ENCODE measurements at places on chromosomes 7 and 10.

DNA sequence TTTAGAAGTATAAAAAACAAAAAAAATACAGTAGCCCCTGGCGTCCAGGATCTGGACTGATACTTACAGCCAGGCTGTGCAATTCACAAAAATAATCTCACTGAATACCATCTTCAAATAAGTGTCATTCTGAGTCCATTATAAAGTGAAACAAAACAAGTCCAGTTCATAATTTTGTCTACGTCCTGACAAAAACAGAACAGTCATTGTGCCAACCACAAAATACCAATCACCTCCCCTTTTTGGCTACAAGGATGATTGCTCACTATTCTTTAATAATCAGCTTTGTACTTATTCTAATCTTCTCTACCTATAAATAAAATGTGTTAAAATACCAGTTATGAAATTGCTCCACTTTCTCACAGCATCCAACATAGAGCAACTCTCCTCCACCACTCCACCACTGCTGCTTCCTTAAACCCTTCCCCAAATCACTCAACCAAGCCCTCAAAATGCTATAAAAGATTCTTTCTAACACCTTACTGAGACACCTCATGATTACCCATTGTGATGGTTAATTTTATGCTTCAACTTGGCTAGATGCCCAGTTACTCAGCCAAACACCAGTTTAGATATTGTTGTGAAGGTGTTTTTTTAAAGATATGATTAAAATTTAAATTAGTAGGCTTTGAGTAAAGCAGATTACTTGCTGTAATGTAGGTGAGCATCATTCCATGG is 479.8 kb upstream of the SEMA3A start:
- DNase-seq: no peak

- DNase-seq: no peak
Measured at GRCh38 chr10:14160299-14160698, 170.4 kb downstream of the FRMD4A start.

- DNase-seq: no peak
Measured at GRCh38 chr10:68957654-68958053, 1.7 kb downstream of the DDX21 start.

GRCh38 chr7:83366629-83367028 is 203.9 kb upstream of the PCLO start:
- no peak for DNase-seq

DNA sequence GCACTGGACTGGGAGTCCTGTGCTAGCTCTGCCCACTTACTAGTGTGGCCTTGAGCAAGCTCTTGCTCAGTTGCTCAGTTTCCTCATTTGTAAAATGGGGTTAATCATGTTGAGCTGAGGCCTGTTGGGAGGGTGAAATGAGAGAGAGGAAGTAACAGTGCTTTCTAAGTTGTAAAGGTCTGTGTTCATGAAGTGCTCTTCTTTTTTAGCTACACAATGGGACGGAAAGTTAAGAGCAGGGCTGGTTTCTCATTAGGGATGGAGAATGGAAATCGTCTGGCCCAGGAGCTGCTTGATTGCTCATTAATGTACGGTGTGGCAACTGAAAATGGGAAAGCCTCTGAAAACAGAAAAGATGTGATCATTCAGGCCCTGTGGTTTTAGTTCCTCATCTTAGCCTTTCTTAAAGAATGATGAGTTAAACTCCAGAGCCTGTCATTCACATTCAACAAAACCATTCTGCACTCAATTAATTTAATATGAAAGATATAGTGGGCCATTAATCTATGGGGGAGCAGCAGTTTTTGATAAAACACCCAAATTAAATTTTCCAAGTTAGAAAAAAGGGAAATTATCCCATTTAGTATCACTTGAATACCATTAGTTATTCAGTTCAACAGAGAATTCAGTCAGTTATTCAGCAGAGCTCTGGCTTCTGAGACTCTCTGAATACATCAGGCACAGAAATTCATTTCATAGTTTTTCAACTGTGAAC is 60.5 kb downstream of the SH2D4B start:
- no peak for DNase-seq

- no peak for DNase-seq
Measured at GRCh38 chr7:78702770-78703169, 750.7 kb downstream of the MAGI2 start.

GRCh38 chr10:7855205-7855604 is 36.9 kb downstream of the TAF3 start:
- no peak for DNase-seq
